Stimulated activated naive B cell treated with anti-CD40 and anti-IgM and Interleukin-4, amounts not matched to agents 10 μg/mL and 1 μg/mL and 100 μg/mL, for 72 hours (primary cell): ENCODE measurements at places on chromosomes 16 and 17.

- DNase-seq = no peak
Observed at GRCh38 chr17:57439651-57440050, 183.3 kb downstream of the MSI2 start.

- no peak for DNase-seq
Observed at GRCh38 chr16:78760611-78761010, 661.2 kb downstream of the WWOX start.

DNA sequence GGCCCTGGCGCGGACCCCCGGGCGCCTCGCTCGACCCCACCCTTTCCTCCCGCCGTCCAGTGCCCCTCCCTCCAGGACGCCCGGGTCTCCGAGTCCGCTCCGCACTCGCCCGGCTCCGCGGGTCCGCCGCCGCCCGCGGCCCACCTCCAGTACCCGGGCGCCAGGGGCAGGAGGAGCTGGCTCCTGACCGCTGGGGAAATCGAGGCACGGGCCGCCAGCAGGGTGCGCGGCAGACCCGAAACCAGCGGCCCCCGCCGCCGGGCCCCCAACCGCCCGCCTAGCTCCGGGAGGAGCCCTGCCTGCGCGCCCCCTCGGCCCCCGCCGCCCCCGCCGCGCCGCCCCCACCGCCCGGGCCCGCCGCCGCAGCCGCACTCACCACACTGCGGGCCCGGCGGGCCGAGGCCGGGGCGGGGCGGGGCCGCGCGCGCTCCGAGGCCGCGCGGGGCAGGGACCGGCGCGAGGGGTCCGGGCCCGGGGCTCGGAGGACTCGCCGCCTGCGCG lies 333 bp downstream of the MAFG start:
- no peak for DNase-seq

GRCh38 chr17:50039058-50039457 lies 16.9 kb upstream of the ITGA3 start:
- no peak for DNase-seq

- no peak for DNase-seq
Observed at GRCh38 chr17:56886288-56886731, 27.5 kb downstream of the TRIM25 start.

DNA sequence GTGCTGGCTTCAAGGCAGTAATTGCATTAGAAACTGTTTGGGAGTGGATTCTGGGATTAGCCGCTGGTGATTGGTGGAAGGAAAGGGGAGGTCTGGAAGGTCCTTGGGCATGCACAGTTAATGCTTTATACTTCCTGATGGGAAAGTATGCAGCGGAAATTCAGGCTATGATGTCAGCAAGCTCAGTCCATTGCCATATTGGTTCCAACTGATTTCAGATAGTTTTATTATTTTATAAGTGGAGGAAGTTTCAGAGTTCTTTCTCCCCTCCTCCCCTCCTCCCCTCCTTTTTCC lies 8.1 kb upstream of the CMTR2 start:
- no peak for DNase-seq

DNA sequence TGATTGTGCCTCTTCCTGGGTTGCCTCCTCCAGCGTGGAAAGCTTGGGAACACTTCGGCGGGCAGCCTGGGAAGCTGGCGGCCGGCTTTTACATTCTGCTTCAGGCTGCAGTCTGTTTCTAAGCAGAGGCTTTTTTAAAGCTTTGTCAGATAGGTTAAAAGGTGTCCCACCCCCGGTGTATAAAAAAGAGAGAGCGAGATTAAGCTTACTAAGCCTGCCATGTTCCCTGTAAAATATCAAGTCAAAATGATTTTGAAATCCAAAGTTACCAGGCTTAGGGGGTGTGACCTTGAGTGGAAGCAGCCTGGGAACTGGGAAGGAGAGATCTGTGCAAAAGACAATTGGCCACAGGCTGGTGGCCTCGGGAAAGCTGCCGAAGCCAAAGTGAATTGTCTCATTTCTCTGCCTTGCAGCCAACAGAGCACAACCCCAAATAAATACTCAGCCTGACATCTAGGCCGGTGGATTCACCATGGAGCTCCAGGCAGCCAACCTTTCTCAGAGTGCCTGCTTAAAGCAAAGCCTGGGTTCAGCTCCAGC lies 254.5 kb downstream of the FTO start:
- no peak for DNase-seq

- DNase-seq = no peak
Observed at GRCh38 chr17:219696-220095, 38.2 kb upstream of the DOC2B start.

- no peak for DNase-seq
Observed at GRCh38 chr17:44502598-44503146, 534 bp downstream of the GPATCH8 start.

GRCh38 chr17:33192951-33193911 lies 99.9 kb downstream of the ASIC2 start:
- DNase-seq = no peak

DNA sequence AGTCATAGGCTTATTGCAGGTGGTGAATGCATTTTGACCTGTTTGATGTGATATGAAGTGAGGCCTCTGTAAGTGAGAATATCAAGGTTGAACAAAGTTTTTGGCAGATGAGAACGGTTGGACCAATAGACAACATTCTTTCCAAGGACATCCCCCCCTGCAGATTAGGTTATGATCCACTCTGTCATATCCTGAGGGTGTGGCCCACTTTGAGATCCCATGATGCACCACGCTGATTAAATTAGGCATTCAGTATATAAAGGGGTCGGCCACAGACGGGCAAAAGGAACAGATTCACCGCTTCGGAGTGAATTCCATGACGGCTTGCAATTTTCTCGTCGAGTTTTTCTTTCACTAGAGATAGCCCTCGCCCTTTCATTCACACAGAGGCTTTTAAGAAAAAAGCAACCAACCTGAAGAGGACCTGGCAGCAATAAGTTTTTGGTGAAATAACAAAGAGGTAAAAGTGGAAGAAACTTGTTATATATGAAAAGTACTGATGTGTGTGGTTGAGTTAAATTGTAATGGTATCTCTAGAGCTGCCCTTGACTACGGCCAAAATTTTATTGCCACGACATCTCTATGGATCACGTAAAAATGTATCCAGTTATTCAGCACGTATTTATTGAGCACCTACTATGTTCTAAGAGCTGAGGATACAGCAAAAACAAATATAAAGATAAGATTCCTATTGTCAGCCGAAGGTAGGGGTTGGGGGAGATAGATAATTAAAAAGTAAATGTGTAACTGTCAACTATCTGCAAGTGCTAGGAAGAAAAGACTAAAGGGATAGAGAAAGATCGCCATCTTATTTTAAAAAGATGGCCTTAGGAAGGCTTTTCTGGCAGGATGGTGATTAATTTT lies 1.7 kb upstream of the RBBP6 start:
- no peak for DNase-seq

- no peak for DNase-seq
Observed at GRCh38 chr16:11098601-11099390, 154.4 kb downstream of the CLEC16A start.

GRCh38 chr17:65278050-65278819 lies 141.1 kb downstream of the RGS9 start:
- no peak for DNase-seq

DNA sequence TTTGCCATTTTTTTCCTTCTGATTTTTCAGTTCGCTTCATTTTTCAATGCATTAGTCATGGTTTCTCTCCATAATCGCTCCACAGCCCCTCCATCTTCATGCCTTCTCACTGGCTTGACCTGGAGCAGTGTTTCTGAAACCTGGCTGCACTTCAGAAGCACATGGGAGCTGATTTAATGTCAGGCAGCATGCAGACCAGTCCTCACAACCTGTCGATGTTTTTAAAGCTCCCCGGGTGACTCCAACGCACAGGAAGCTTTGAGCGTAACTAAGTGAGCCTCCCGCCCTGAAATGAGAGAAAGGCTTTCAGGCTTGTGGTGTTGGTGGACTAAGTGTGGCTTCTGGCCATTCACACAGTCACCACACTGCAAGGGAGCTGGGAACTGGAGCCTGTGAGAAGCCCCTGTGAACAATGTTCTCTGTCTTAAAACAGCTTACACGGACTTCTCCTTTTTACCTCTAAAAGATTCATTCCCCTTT lies 16.8 kb upstream of the DRG2 start:
- DNase-seq = no peak

GRCh38 chr17:60656499-60656898 lies 21.2 kb upstream of the BCAS3 start:
- no peak for DNase-seq

GRCh38 chr16:1094124-1094479 lies 1.9 kb downstream of the C1QTNF8 start:
- no peak for DNase-seq

DNA sequence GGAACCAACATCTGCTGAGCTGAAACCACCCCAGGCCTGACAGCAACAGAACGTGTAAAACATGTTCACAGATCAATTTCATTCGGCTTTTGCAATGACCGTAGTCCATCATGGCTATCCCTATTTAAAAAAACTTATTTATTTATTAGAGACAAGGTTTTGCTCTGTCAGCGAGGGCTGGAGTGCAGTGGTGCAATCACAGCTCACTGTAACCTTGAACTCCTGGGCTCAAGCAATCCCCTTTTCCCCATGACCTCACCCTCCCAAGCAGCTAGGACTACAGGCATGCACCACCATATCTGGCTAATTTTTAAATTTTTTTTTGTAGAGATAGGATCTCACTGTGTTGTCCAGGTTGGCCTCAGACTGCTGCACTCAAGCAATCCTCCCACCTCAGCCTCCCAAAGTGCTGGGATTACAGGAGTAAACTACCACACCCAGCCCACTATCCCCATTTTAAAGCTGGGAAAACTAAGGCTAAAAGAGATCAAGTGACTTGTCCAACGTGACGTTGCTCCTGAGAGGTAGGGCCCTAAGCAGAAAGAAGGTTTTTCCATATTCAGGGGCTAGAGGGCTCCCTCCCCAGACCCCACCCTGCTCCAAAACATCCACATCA lies 77.7 kb downstream of the MYH11 start:
- no peak for DNase-seq

- DNase-seq = no peak
Observed at GRCh38 chr16:66510711-66511601, 39.0 kb downstream of the TK2 start.

DNA sequence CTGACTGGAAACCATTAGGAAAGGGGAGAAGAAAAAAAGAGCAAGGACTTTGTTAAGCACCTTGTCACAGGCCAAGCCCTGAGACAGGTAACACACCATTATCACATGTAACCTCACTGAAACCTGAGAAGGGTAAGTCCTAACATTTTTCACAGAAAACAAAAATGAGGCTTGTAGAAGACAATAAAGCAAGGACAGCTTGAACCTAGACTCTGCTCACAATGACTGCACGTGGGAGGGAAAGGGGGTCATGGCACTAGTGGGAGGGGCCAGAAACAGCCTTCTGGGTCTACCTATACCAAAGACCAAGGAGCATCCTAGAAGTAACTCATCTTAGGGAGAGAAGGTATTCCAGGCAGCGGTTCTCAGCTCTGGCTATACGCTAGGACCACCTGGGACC lies 7.5 kb downstream of the TK2 start:
- DNase-seq = no peak

DNA sequence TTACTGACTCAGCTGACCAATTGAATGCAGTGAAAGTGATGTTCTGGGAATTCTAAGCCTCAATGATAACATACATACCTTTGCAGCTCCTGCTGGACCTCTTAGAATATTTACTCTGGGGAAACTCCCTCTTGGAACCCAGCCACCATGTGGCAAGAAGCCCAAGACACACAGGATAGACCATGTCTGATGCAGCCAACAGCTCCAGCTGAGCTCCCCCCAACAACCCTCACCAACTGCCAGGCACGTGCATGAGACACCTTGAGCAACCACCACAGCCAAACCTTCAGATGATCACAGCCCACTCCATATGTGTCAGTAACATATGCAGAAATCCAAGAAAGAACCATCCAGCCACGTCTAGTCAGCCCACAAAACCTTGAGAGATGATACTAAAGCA lies 53.0 kb downstream of the XYLT1 start:
- DNase-seq = no peak

DNA sequence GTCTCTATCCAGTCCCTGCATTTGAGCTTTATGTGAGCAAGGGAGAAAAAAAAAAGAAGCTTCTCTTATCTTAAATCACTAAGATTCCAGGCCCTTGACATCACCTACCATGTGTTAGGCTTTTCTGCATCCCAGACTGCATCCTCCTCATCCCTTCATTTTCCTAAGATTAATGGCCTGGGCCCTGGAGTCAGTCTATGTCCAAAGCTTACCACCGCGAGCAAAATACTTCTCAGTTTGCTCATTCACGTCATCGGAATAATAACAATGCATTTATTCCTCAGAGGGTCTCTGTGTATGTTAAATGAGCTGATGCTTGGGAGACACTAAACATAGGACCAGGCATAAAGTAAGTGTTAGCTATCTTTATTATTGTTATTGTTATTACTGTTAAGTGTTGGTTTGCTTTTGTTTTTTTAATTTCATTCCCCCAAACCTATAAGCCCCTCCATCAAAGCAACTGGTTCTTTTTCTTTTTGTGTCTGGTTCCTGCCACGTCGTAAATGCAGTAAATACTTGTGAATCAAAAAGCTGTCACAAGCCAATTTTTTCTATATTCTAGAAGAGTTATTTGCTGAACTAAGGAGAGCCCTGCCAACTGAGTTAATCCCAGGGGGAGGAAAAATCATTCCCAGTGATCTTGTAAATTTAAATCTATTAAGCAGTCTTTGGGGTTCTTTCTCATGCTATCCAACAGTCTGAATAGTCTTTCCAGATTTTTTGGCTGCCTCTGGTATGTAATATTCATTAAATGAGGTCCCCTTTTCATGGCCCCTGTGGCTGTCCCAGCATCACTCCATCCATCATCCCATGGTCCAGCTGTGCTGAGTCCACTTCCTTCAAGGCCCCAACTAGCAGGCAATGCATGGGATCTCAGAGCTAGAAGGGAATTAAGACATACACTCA lies 46.5 kb downstream of the VAT1L start:
- no peak for DNase-seq

DNA sequence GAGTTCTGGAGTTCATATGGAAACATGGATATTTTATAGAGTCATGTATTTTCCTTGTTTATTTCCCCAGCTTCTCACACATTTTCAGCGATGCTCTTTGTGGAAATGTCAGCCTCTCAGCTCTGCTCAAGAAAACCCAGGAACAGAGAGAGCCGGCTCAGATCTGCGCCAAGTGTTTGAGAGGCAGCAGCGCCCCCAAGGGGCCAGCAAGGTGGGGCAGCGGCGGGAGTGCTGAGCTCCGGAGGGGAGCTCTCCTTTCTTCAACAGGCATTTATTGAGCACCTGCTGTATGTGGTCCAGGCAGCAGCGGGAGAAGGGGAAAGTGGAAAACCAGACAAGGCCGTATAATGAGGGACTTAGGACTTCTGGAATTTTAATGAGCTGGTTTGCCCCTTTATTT lies 421.1 kb upstream of the C16orf82 start:
- DNase-seq = no peak
